Heart right ventricle (tissue), 16 donors: ENCODE measurements at places on chromosomes 6 and 20. TPM values are rescaled to one million over a fixed set of nuclear protein-coding genes. Genes with fewer than 3 reads are reported as not detected.

Gene CLIC5
- polyA plus RNA-seq = 53.6 TPM

Gene ALDH8A1
- polyA plus RNA-seq = 0.16 TPM

Gene MYT1
- polyA plus RNA-seq = 0.15 TPM

Gene BTN1A1
- not detected for polyA plus RNA-seq

Gene GMEB2
- polyA plus RNA-seq = 8.2 TPM
